ENCODE measurements at places on chromosomes 3 and 15.
A peak's percentile ranks its signal among the peaks of the same experiment; 100 is the strongest.

DNA sequence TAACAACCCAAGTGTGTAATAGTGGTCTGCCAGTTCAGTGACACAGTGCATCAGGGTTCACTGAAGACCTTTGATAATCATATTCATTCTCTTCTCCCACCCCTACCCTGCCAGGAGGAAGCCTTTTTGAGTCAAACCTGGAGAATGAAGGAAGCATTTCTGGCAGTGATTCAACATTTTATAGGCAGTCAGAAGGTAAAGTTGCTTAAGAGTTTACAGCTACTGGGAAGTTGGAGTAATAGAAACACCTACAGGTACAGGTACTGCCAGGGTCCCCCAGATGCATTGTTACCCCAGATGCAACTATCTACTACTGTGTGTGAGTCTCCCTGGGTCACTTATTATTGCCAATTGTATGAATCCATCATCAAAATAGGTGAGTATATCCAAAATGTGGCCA lies 146.9 kb upstream of the EIF1B start:
- no peak for DNase-seq

GRCh38 chr15:86139828-86140227 lies 60.2 kb downstream of the AGBL1 start:
- peak; percentile 1 for DNase-seq

DNA sequence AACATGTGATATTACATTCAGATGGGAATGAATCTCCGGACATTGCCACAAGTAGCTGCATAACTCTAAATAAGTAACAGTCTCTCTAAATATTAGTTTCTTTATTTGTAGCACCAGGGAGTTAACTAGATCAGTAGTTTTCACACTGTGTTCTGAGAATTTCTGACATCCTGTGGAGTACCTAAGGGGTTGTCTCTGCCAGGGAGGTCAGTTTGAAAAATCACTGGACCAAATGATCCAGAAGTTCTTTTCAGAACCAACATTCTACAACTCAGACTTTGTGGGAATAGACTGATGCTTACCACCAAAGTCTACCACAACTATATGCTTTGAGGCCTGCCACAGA lies 9.0 kb upstream of the ILDR1 start:
- no peak for DNase-seq

- no peak for DNase-seq
These were observed 340.6 kb downstream of the PTPRG start for GRCh38 chr3:61901986-61902385.

Measured in suppressor macrophage (primary cell).